ENCODE measurements at places on chromosomes 12 and 14. TPM values are rescaled to one million over a fixed set of nuclear protein-coding genes. Genes with fewer than 3 reads are reported as not detected.

The PRPF40B gene
- 9.0 TPM for total RNA-seq

The CISTR gene
- not detected for total RNA-seq

The EP400 gene
- total RNA-seq = 29.5 TPM

GRCh38 chr12:117284140-117284539 lies 77.3 kb downstream of the NOS1 start:
- DNase-seq = no peak

- DNase-seq = no peak
Measured at GRCh38 chr14:55249423-55249822, 21.8 kb upstream of the FBXO34 start.

DNA sequence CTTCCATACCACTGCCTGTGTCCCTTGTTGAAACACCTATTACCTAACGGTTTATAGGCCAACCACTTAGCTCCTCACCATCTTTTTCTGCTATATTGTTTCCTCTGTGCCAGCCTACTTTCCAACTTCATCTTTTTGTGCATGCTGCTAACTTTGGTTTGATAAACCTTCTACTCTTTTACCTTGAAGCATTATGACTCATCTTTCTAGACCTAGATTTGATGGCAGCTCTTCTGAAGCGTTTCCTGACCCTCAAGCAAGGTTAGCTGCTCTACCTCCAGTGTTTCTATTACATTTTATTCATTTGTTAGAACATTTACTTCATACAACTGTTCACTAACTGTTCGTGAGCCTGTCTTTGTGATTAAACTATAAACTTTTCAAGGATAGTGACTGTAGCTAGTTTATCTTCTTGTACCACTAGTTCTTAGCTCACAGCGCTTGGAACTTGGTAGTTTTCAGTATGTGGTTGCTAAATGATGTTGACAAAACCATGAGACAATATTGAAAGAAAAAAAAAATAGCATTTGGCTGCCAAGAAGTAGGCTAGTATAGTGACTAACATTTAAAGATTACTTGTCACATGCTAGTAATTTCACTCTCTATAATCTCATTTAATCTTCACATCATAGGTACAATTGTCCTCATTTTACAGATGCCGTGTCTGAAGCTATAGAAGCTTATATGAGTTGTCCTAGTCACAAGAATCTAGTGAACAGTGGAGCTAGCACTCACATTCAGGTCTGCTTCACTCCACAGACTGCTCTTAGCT lies 79.5 kb downstream of the APAF1 start:
- DNase-seq = no peak

GRCh38 chr14:38592764-38593442 lies 337.0 kb upstream of the CLEC14A start:
- DNase-seq = no peak
